ENCODE measurements at places on chromosomes 3 and 15. TPM values are rescaled to one million over a fixed set of nuclear protein-coding genes. Genes with fewer than 3 reads are reported as not detected.
A peak's percentile ranks its signal among the peaks of the same experiment; 100 is the strongest.

FSTL1 gene
- polyA plus RNA-seq, result not detected

INSYN1 gene
- not detected for polyA plus RNA-seq

POPDC2 gene
- 0.50 TPM for polyA plus RNA-seq

CEP70 gene
- 2.5 TPM for polyA plus RNA-seq

TMEM212 gene
- not detected for polyA plus RNA-seq

DNA sequence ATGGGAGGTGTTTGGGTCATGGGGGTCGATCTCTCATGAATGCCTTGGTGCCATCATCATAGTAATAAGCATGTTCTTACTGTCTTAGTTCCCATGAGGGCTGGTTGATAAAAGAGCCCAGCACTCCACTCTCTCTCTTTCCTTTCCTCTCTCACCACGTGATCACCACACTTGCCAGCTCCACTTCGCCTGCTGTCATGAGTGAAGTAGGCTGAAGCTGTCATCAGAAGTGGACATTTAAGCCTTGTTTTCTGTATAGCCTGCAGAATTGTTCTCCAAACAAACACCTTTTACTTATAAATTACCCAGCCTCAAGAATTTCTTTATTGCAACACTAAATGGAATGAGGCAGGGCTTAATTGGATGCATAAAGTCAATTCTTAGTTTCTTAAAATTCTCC, 6.1 kb downstream of the OR5H1 start:
- no peak for DNase-seq
- no peak overlapping the region for H3K27ac ChIP-seq
- no peak overlapping the region for H3K4me3 ChIP-seq
- peaks cover 1% of the 10 kb centered on the region for H3K27me3 ChIP-seq

GRCh38 chr3:192229866-192230265, 497.5 kb downstream of the FGF12 start:
- H3K36me3 ChIP-seq, result no peaks in the 10 kb centered on the region
- peaks cover 2% of the 10 kb centered on the region for H3K27me3 ChIP-seq
- no peaks in the 10 kb centered on the region for H3K4me1 ChIP-seq
- no peak overlapping the region for H3K27ac ChIP-seq
- DNase-seq, result no peak

- H3K4me3 ChIP-seq, result no peak overlapping the region
- H3K4me1 ChIP-seq, result peaks cover 2% of the 10 kb centered on the region
- peaks cover 8% of the 10 kb centered on the region for H3K27me3 ChIP-seq
- DNase-seq, result no peak
These were observed 33.5 kb downstream of the SLC9C1 start for GRCh38 chr3:112260563-112260962.

GRCh38 chr3:160852856-160853255, 96.8 kb downstream of the PPM1L start:
- H3K4me1 ChIP-seq, result peaks cover 75% of the 10 kb centered on the region
- H3K36me3 ChIP-seq, result peaks cover 4% of the 10 kb centered on the region
- H3K27ac ChIP-seq, result no peak overlapping the region
- no peak overlapping the region for H3K4me3 ChIP-seq
- no peak for DNase-seq

- DNase-seq, result no peak
- H3K4me1 ChIP-seq, result no peaks in the 10 kb centered on the region
- no peaks in the 10 kb centered on the region for H3K36me3 ChIP-seq
- no peak overlapping the region for H3K4me3 ChIP-seq
- H3K27me3 ChIP-seq, result peaks cover 4% of the 10 kb centered on the region
- no peak overlapping the region for H3K27ac ChIP-seq
These were observed 63.8 kb upstream of the TBC1D5 start for GRCh38 chr3:17806201-17806600.

GRCh38 chr3:150359381-150359780, 48.7 kb upstream of the TSC22D2 start:
- H3K4me3 ChIP-seq, result no peak overlapping the region
- H3K4me1 ChIP-seq, result no peaks in the 10 kb centered on the region
- peaks cover 2% of the 10 kb centered on the region for H3K27me3 ChIP-seq
- no peaks in the 10 kb centered on the region for H3K36me3 ChIP-seq
- no peak for DNase-seq

DNA sequence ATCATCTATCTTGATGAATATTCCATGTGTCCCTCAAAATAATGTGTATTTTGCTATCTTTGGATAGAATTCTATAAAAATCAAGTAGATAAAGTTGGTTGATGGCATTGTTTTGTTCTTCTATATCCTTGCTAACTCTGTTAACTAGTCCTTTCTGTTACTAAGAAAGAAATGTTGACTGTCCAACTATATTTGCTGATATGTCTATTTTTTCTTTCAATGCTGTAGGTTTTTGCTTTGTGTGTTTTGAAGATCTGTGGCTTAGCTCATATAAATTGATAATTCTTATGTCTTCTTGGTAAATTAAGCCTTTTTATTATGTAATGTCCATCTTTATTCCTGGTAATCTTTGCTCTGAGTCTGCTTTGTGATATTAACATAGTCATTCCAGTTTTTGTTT, 70.9 kb downstream of the SUCNR1 start:
- DNase-seq, result no peak
- H3K27ac ChIP-seq, result no peak overlapping the region
- no peaks in the 10 kb centered on the region for H3K36me3 ChIP-seq
- no peaks in the 10 kb centered on the region for H3K4me1 ChIP-seq
- H3K27me3 ChIP-seq, result peaks cover 16% of the 10 kb centered on the region

DNA sequence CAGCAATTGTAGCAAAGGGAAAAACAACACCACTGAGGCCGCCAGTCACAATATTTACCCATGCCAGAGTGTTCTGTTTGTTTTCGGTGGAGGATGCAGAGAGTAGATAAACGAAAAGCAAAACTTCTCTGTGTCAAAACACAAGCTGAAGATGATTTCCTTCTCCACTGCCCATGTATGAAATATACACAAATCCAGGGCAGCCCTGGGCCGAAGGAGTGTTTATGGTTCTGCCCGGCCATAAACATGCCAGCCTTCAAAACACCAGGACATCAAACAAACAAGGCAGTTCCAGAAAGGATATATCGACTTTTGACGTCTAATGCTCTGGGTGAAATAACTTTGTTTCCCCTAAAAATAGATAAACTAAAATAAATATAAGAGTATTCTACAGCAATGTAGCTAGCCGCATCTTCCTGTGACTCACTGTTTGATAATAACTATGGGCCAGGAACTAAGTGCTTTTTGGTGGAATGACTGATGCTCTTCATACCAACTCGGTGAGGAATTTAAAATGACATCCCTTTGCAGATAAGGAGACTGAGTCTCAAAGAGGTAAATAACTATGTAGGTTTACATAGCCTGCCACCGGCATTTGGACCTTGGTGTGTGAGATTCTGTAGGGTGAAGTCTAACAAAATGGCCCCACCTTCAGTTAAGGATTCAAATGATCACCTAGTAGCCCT, 82.8 kb downstream of the MAGI1 start:
- no peak overlapping the region for H3K4me3 ChIP-seq
- H3K27me3 ChIP-seq, result peaks cover 2% of the 10 kb centered on the region
- no peak for DNase-seq
- no peaks in the 10 kb centered on the region for H3K4me1 ChIP-seq
- no peak overlapping the region for H3K27ac ChIP-seq
- no peaks in the 10 kb centered on the region for H3K36me3 ChIP-seq

GRCh38 chr3:194460566-194460965, 26.2 kb downstream of the ATP13A3 start:
- H3K36me3 ChIP-seq, result peaks cover 9% of the 10 kb centered on the region
- no peak for DNase-seq
- H3K27ac ChIP-seq, result no peak overlapping the region
- no peaks in the 10 kb centered on the region for H3K27me3 ChIP-seq
- H3K4me1 ChIP-seq, result peaks cover 1% of the 10 kb centered on the region

DNA sequence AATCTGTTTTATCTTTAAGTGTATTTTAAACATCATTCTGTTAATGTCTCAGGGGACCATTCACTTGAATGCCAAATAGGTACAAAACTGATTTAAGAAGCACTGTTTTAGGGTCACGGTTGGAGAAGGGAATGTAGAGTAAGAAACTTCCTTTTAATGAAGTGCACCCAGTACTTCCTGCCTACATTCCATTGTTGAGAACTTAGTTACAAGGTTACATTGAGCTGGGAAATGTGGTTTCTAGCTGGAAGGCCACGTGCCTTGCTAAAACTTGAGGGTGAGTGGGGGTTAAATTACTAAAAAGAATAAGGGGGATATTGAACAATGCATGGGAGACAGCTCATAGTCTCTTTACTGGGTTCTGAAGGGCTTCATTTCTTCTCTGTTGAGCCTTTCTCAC, 78.3 kb upstream of the TBC1D5 start:
- H3K36me3 ChIP-seq, result no peaks in the 10 kb centered on the region
- no peak overlapping the region for H3K4me3 ChIP-seq
- no peak overlapping the region for H3K27ac ChIP-seq
- DNase-seq, result no peak
- peaks cover 6% of the 10 kb centered on the region for H3K27me3 ChIP-seq

DNA sequence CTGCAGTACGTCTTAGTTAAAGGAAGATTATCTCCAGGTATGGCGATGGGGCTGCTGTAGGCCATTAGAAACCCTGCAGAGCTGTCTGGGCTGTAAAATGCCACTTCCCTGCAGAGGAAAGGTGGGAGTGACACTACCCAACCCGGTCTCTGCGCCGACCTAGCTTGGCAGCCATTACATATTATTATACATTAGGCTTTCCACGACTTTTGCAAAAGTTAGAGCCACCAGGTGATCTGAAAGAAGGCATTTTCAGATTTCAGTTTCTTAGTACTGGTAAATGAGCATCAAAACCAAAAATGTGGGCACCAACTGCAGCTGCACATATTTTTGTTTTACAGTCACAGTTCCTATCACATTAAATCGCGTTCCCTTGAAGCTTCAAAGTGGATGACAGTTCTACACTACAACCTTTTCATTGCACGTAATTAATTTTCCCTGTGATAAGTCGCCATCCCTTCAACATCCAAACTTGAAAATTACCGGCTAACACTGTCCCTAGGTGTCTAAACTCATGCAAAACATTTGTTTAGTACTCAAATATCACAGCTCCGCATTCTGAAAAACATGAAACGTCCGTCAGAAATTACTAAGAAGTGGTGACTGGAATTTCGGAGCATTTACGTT, 81.4 kb upstream of the CHD2 start:
- H3K27ac ChIP-seq, result peak overlapping the region; percentile 32
- no peaks in the 10 kb centered on the region for H3K36me3 ChIP-seq
- H3K27me3 ChIP-seq, result peaks cover 4% of the 10 kb centered on the region
- peak overlapping the region; percentile 91 for H3K4me3 ChIP-seq
